Mammary epithelial cell (primary cell): ENCODE measurements at places on chromosomes 16 and 17. TPM values are rescaled to one million over a fixed set of nuclear protein-coding genes. Genes with fewer than 3 reads are reported as not detected.

DNA sequence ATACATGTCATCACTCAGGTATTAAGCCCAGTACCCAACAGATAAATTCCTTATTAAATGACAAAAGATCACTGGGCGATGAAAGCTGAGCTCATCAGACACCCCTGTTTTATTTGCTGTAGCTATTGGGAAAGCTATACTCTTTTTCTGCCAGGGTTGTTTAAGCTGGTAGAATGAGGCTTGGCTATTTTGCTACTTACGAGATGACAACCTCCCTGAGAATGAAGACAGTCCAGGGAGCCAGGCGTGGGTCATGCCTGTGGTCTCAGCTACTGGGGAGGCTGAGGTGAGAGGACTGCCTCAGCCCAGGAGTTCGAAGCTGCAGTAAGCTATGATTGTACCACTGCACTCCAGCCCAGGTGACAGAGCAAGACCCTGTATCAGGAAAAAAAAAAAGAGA lies 4.3 kb upstream of the SH2B1 start:
- DNase-seq: no peak

The SPATA22 gene
- total RNA-seq: 0.33 TPM

GRCh38 chr17:33667052-33667509 lies 374.0 kb upstream of the ASIC2 start:
- no peak for DNase-seq

The CA5A gene
- not detected in 2 replicates for total RNA-seq

The RBFOX1 gene
- not detected in 2 replicates for total RNA-seq

DNA sequence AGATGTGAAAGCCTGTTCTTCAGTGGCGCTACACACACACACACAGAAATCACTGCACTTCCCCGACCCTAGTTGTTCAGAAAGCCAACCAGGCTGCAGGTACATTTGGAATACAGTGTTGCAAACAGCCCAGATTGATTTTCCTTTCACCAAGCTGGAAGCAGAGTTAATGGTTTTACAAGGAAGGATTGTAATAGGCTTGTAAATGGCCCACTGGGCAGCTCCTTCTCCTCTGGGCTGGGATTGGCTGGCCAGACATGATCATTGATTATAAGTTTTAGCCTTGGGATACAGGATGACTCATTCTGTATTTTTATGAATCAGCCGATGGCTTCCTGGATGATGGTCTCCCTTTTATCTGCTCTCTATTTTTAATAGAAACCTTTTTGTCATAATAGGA lies 2.5 kb downstream of the VAT1L start:
- no peak for DNase-seq

DNA sequence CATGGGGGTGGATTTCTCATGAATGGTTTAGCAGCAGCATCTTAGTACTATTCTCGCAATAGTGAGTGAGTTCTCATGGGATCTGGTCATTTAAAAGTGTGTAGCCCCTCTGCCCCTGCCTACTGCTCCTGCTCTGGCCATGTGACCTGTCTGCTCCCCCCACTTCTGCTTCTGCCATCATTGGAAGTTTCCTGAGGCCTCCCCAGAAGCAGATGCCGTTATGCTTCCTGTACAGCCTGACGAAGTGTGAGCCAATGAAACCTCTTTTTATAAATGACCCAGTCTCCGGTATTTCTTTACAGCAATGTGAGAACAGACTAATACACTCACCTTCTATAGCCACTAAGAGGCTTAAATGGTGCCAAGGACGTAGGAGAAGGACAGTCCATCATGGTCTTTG lies 51.5 kb downstream of the NOL11 start:
- DNase-seq: no peak

DNA sequence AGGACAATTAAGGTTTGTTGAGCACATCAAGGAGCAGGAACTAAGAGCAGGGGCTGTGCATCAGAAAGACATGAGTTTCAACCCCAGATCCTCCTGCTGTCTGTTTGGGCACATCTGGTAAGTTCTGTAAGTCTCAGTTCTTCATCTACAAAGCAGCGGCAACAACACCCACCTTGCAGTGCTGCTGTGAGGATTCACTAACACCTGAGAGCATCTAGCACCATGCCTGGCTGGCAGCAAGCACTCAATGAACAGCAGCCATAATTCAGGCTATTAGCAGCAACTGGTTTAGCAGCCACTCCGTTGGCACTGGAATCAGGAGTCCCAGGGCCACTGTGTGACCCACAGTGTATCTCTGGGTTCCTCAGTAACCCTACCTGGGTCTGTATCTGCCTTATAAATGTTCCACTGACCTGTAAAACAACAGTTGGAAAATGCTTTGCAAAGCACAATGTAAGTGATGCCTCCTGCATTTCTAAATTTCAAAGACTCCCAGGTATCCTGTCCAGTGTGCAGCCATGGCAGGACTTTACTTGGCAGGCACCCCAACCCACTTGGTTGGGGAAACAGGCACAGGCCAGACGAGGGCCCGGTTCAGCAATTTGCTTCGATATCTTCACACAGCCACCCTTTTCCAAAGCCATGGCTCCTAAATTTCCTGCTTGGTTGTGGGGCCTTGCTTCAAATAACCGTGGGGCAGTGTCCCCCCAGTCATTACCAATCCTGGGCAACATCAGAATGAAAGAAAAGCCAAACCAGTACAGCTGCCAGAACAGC lies 4.2 kb downstream of the ST3GAL2 start:
- no peak for DNase-seq
